ENCODE measurements at places on chromosomes 7 and 10.

GRCh38 chr7:129134356-129134987 is 10.0 kb upstream of the TSPAN33 start:
- no peak for DNase-seq

DNA sequence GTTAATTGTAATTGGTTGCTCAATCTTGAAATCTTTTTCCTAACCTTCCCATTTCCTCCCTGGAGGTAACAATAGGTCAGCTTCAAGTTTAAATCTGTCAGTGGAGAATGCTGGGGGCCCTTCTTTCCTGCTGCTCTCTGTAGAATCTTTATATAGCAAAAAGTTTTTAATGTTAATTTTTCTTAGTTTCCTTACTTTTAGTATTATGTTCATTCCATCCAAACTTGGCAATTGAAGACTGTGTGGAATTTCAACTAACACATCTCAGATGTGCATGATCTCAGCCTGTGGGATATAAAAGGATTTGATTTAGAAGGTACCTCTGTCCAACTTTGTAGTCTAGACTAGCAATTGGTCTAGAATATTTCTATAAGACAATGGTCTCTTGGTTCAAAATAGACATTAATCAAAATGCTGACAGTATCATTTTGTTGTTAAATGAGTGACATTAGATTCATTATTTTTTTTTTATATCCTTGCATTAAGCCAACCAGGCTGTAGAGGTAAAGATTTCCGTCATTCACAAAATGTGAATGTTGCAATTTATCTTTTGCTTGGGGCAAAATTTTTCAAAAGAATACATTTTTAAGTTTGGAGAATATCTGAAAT is 100.4 kb upstream of the SEMA3A start:
- no peak for DNase-seq

GRCh38 chr7:2525658-2526630 is 6.4 kb downstream of the LFNG start:
- no peak for DNase-seq

GRCh38 chr7:158424011-158424410 is 163.6 kb downstream of the PTPRN2 start:
- no peak for DNase-seq

DNA sequence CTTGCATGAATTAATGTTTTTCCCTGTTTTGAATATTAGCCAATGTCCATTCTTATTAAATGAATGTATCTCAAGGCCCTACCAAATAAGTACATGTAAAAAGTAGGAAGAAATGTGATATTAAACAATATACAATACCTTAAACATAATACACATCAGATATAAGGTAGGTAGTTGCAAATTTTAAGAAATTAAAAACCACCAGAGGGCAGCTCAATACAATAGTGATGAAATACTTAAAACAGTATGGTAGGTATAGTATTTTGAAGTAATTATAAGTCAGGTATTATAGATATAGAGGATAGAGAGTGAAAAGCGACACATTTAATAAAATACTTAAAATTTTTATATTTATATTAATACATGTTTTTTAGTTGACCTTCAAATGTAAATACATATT is 43.6 kb upstream of the CDK14 start:
- DNase-seq = no peak

GRCh38 chr7:144709066-144709465 is 126.8 kb downstream of the TPK1 start:
- DNase-seq = no peak

DNA sequence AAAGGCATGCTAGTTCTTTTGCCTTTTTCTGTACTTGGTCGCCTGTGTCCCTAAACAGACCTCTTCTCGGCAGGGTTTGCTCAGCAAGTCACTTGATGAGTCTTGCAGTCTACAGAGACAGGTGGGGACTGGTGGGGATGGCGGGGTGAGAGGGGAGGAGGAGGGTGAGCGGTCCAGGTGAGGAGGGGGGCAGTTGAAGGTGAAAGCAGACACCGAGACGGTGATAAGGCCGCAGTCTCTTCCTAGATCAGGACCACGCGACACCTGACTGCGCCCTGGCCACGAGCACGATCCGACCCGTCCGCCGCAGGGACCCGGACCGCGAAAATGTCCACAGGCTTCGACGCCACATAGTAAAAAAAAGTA is 566 bp downstream of the ASNS start:
- peak; percentile 24 for DNase-seq

DNA sequence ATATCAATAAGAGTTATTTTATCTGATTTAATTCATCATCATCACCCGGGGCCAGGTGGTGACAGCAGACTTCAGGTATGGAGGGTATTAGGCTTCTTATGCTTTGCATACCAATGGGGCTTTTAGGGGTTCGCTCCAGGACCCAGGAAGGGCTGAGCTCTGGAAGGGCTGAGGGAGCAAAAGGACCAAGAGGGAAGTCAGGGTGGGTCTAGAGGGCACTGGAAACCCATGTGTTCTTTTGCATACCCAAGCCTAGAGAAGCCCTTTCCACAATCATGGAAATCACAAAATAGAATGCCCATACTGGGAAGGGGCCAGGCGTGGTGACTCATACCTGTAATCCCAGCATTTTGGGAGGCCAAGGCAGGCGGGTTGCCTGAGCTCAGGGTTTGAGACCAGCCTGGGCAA is 30.9 kb upstream of the VCL start:
- no peak for DNase-seq

DNA sequence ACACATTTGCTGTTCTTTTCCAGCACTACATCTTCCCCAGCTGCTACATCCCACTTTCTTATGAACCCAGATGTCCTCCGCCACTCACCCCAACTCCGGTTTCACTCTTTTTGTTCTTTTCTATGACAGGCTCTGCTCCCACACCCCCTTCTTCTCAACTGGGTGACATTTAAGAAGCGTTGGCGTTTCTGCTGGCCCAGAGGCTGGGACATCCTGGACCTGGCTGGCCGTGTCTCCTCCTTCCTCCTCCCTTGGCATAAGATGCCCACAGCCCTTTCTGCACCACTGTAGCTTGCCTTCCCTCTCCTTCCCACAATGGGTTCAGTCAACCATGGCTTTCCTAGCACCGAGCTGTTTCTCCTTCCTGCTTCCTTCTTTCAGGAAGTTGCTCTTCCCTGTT is 9.4 kb upstream of the CALML5 start:
- DNase-seq = no peak

DNA sequence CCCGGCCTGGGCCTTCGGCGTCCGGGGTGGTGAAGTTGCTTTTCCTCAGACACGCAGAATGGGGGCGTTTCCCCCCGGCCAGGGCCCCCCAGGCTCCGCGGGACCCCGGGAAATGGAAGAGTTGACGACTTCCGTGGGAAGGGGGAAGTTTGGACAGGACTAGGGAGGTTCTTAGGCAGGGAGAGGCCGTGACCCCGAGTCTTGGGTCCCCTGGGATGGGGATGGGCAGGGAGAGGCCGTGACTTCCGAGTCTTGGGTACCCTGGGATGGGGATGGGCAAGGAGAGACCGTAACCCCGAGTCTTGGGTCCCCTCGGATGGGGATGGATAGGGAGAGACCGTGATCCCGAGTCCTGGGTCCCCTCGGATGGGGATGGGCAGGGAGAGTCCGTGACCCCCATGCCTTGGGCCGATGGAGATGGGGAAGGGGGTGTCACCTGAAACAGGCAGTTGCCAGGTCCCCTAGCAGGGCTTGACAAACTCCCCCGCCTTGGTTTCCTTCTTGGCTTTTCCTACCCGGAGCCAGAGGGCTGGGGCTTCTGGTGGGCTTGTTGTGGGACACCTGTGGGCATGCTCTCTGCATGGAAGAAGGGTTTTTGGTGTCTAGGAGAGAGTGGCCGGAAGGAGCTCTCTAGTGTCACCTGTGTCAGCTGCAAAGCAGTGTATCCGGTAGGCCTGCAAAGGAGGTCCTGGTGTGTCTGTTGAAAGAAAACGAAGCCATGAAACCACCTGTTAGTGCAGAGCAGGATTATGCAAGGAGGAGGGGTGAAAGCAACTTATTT is 1.1 kb downstream of the TRRAP start:
- peak; percentile 46 for DNase-seq

DNA sequence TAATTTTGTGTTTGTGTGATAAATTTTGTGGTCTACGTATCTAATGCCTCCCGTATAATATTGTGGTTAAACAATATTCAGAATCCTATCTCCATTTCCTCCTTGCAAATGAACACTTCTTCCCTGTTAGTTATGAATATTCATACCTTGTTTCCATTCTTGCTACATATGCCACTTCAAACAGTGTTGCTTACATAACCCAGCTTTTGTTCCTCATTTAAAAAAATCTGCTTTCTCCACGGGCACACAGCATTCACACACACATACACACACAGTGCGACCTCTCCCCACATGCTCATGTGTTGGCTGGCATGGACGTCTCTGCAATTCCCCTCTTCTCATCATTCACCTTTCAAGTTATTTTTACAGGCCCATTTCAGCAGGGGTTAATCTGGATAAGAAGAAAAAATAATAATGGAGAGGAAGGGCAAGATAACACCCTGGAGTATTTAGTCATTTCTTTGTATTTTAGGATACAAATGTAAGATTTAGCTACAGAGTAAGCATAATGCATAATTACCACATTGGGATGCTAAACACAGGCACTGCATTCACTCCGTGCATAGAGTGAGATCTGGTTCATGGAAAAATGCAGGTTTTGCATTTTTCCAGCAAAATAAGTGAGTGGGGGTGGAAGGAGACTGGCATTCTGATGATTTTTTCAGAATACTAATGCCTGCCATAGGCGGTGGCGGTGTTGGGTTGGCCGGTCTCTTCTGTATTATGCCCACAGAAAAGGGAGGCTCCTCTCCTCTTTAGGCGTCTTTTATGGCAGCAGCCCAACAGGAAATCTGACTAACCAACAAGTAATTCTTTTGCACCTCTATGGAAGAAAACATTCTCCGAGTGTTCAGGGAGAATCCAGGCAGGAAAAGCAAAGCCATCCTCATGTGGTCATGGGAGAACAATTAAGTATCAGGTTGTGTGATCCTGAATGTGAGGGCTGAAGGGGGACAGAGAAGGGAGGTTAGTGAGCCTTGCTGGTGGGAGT is 31.7 kb upstream of the ELMO1 start:
- DNase-seq = no peak

DNA sequence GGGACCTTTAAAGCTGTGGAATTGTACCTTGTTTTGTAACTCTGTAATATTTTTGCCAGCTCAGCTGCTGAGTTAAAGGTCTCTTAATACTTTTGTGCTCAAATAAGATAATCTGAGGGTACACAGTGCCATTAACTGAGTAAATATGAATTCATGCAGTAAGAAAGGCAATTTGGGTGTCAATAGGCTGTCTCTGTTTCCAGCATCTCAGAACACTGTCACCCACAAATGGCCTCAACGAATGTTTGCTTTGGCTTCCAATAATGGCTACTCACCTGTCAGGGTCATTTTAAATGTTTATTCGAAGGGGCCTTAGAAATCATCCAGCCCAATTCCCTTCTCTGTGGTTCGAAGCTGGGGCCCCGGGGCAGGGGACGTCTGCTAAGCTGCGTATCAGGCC is 225.4 kb downstream of the ZMYND11 start:
- no peak for DNase-seq

DNA sequence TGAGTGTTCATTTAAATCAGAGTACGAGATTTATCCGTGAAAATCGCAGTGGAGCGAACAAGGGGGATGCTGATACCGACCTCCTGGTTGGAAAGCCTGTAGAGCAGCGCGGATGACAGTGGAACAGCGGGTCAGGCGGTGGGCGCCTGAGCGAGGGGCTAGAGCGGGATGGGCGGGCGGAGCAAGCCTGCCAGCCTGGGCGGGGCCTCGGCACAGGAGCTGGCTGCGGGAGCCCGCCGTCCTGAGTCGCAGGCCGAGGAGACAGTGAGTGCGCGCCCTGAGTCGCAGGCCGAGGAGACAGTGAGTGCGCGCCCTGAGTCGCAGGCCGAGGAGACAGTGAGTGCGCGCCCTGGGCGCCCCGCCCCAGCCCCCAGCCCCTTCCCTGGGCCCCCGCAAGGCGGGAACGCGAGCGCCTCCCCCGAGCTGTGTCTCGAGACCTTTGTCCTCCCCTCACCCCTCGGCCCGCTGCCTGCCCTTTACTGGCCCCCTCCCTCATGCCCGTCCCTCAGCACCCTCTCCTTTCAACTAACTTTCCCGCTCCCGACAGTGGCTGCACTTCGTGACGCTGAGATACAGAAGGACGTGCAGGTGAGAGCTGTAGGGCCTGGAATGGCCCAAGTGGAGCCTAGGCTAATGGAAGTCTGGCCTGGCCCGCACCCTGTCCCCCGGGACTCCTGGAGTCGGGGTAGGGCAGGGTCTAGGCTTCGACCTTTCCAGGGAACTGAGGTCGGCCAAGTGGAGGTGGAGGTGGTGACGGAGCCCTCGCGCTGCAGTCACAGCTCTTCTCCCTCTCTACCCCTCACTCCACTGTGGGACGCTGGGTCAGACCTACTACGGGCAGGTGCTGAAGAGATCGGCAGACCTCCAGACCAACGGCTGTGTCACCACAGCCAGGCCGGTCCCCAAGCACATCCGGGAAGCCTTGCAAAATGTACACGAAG is at the start of gene AS3MT:
TSS of gene AS3MT (plus strand) at position 213 of the 941 bp plus-strand sequence. CDS start at position 336, 123 bp downstream.
- DNase-seq = peak; percentile 80

GRCh38 chr10:35501923-35502322 is 103.2 kb upstream of the GJD4 start:
- DNase-seq = no peak

DNA sequence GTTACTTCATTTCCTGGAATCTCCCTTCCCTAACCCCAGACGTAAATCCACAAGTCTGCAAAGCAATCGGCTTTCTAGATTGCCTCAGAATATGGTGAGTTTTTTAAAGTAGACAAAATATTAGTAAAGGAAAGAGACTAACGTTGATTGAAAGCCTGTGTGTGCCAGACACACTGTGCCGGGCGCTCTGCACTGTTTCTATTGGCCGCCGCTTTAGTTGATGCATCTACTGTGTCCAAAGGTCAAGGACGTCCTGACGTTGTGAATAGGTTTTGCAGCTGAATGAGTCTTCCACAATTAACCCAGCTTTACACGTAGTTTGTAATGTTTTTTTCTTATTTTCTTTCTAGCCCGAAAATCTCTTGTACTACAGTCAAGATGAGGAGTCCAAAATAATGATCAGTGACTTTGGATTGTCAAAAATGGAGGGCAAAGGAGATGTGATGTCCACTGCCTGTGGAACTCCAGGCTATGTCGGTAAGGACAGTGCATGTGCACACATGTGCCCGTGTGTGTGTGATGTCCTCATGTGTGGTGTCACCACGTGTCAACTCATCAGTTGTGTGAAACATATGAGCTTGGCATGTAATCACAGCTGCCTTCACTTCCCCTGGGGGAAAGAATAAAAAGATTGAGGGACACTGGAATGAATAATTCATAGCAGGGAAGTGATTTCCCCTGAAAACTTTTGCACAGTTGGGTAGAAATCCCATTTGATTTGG is 232.0 kb downstream of the CCDC3 start:
- DNase-seq = no peak

- DNase-seq = no peak
Measured at GRCh38 chr7:117250801-117251200, 72.1 kb downstream of the WNT2 start.
